ENCODE measurements at places on chromosomes 2 and 18.

- no peak for DNase-seq
Measured at GRCh38 chr18:55658598-55658997, 70.6 kb upstream of the TCF4 start.

DNA sequence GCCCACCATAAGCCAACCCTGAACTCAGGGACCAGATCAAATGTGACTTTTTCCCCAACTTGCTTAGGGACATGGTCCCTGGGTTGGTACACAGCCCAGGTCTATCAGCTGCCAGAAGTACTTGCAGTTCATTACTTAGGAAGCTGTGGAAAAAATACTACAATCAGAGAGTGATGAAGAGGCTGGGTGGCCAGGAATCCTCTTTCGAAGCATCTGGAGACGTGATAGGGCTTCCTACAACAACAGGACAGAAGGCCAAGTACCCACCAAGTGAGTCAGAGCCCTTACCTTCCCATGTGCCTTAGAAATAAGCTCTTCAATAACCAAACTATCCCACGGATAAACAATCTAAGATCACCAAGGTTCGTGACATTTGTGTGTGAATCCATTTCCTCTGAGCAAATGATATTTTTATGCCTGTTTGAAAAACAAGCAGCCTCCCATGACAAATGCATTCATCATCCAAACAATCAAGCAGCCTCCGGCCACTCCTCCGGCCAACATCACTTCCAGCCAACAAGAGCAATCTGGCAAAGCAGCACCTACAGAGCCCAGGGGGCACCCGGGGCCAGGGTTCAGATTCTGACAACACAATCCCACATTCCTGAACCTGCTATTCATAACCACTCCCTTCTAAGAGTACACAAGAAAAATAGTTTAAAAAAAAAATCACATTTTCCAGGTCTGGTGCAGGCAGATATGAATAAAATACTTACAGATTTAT, 26.4 kb downstream of the TBC1D8 start:
- no peak for DNase-seq

DNA sequence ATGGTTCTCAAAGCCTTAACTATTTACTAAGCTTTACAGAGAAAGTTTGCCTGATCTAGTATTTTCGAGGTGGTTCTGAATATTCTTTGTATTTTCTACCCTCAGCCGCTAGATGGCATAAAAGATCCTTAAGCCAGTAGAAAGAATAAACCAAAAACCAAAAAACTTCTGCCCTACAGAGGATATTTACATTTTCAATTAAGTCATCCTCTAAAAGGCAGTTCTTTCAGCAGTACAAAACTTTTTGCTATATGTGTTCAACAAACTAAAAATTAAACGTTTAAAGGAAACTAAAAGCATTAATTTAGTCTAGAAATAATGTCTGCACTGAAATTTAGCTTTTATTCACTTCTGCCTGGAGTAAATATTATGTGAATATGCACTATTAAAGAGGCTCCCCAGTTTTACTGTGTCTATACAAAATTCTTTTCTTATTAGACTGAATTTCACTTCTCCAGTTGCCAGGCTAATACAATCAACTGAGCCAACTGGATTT, 297.5 kb downstream of the PIEZO2 start:
- no peak for DNase-seq

DNA sequence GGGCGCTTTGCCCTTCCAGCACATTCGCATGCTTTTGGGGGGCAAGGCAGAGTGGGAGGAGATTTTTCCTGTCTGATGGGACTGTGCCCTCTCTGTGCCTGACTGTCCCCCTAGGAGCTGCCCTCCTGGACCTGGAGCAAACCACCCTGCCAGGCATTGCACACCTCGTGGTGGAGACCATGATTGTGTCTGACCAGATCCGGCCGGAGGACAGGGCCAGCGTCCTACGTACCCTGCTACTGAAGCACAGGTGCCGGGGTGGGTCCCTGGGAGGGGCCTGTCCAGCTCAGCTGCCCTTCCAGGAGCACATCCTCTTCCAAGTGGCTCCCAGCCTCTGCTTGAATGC, 5.3 kb downstream of the SLC4A3 start:
- no peak for DNase-seq

DNA sequence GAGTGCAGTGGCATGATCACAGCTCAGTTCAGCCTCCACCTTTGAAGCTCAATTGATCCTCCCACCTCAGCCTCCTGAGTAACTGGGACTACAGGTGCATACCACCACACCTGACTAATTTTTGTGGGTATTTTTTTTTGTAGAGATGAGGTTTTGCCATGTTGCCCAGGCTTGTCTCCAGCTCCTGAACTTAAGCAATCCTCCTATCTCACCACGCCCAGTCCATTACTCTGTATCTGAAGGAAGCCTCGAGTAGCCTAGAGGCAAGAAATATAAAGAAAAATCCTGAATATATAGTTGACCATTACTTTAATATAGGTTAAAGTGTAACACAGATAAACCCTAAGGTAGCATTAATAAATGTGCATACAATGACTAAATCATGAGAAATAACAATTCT, 686.8 kb upstream of the PIK3C3 start:
- no peak for DNase-seq

All from CD4-positive, alpha-beta T cell treated with Interleukin-6 at 100 ng/mL for 8 hours (primary cell).